ENCODE measurements at places on chromosomes 11 and 22. TPM values are rescaled to one million over a fixed set of nuclear protein-coding genes. Genes with fewer than 3 reads are reported as not detected.

DNA sequence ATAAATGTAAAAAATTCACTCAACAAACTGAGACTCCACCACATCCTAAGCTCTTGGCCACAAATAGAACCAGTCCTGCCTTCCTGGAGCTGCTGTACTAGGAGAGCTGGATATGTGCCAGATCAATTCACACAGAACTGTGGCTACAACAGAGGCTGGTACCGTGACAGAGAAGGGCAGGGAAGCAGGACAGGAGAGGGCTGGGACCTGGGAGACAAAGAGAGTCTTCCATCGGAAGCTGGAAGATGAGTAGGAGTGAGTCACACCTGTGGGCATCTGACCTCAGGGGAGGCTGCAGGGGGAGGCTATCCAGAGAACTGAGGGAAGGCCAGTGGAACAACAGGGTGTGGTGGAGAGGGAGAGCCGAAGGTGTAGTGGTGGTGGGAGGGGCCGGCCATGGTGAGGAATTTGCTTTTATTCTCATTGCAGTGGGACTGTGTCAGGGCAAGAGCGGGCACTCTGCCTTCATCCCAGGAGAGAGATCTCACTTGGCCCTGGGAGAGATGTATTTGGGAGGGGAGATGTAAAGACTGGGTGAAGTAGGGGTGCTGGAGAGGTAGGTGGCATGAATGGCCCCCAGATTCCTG, 1.9 kb upstream of the LTBP3 start:
- peak; percentile 64 for DNase-seq

DNA sequence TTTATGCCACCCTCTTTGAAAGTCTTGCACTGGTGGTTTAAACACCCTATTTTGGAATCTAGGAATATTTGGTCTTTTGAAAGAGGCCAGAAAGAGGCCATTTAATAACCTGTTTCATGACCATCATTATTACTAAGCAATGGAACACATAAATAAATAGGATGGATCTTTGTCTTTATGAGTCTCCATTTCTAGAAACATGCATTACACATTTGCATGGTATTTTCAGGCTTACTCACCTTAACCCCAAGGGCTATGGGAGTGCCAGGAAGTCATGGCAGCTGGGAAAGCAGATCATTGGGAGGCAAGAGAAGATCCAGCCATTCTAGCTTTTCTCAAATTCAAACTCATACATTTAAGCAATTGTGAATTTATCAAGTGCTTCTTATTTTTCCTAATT, 185.8 kb upstream of the POU2AF2 start:
- no peak for DNase-seq

GRCh38 chr11:10401256-10401655, 53.8 kb upstream of the AMPD3 start:
- no peak for DNase-seq

The NCAM1 gene
- total RNA-seq, result 5.0 TPM

The GRK3 gene
- total RNA-seq, result 3.6 TPM
